Stimulated activated CD4-positive, alpha-beta T cell treated with anti-CD3 and anti-CD28 coated beads, Interleukin-4, amount 100 ng/mL, for 1 hour (primary cell): ENCODE measurements at places on chromosomes 12 and 14.

DNA sequence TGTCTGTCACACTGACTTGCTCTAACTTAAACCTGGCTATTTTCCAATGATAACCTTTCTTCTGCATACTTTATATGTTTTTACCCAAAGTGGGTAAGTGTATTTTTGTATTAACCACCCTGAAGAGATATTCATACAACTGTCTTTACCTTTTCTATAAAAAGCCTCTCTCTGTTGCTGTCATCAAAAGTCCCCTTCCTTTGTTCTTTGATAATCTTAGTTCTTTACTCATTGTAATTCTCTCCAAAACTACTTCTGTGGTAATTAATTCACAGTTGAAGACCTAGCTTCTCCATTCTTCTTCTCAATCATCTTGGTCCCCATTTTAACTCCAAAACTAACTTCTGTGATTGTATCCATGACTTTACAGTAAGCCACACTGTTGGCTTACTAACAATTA, 479.7 kb upstream of the MGAT4C start:
- no peak for DNase-seq

- DNase-seq = peak; percentile 29
Measured at GRCh38 chr12:108730365-108731104, 783 bp downstream of the CORO1C start.

DNA sequence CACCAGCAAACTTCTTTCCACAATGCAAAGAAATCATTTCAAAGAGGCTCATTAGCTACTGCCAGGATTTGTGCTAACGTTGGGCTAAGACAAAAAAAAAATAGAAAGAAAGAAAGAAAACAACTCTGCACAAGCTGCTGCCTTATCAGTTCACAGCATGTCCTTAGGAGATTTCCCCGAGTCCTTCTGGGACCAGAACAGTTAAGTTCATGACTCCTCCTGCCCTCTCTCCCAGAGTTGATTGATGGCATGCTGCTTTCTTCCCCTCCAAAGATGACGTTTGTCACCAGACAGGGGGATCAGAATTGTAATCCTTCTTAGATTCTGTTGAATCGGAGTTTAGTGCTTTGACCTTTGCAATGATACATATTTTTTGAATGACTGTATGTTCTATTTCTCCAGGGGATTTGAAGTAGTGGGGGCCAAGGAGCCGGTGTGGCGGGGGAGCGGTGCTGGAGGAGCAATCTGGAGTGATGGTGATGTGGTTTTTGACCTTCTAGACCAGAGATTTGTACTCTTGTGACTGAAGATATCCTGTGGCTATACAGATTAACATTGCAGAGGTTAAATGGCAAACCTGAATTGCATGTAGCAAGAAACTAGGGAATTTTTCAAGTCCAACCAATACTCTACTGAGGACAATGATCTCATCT, 409.2 kb upstream of the TMPO start:
- no peak for DNase-seq

- no peak for DNase-seq
Measured at GRCh38 chr12:5588176-5588575, 156.3 kb downstream of the NTF3 start.

DNA sequence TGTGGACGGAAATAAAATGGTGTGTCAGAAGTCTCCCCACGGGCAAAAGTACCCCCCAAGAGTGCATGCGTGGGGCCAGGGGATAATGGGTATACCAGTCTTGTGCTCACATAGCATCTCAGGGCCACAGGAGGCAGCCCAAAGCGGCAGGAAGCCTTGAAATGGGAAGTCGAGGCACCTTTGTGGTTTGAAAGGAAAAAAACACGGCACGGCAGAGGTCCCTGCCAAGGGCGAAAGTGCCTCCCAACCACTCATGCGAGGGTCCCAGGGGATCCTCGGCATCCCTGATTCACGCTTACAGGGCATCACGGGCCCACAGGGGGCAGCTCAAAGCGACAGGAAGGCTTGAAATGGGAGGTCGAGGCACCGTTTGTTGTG, 583.2 kb downstream of the ALG10 start:
- DNase-seq = no peak

- DNase-seq = no peak
Measured at GRCh38 chr12:2753536-2753935, 41.2 kb upstream of the FKBP4 start.

GRCh38 chr12:27032679-27033078, 10.3 kb downstream of the MED21 start:
- no peak for DNase-seq

- DNase-seq = peak; percentile 73
Measured at GRCh38 chr12:109899783-109900751, at the start of gene TCHP. TSS of gene TCHP (plus strand) at chr12:109900274. CDS start at chr12:109903027, 2,753 bp downstream.

DNA sequence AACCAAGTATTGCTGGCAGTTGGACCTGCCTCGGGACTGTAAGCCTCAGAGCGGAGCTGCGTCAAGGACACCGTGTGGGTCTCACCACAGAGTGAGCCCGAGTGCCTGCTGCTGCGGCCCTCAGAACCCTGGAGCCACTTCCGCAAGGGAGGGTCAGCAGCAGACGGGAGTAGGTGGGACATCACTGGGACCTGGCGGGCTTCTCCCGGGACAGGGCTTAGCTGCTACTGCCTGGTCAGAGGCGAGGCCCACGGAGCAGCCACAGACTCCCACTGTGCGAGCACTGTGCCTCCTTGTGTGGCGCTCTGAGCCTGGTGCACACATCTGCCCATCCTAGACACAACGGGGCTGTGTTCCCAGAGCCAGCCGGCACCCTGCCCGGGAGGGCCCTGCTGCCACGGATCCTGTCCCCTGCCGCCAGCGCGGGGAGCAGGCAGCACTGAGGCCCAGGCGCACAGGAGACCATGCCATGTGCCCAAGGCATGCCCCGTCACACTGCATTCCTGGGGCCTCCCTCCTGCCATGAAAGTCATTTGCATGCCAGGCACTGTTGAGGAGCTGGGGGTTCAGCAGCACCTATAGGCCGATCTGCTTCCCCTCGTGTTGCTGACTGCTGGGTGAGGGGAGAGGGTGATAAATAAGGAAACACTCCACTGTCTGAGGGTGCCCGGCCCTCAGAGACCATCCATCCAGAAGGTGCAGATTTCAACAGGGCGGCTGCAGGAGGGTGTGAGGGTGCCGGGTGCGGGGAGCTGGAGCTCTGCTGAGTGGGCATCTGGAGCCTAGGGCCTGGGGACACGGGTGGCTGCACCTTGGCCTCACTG, 10.0 kb downstream of the HIP1R start:
- no peak for DNase-seq
